ENCODE measurements at places on chromosomes 5 and 9. TPM values are rescaled to one million over a fixed set of nuclear protein-coding genes. Genes with fewer than 3 reads are reported as not detected.
A peak's percentile ranks its signal among the peaks of the same experiment; 100 is the strongest.

- DNase-seq: no peak
These were observed 23.9 kb downstream of the TMEM215 start for GRCh38 chr9:32807217-32807616.

GRCh38 chr9:98958271-98958984 is 14.7 kb downstream of the COL15A1 start:
- DNase-seq: peak; percentile 67

GRCh38 chr5:82620957-82621600 is 342.9 kb upstream of the RPS23 start:
- peak; percentile 58 for DNase-seq

- peak; percentile 77 for DNase-seq
These were observed 4.2 kb upstream of the ZNF366 start for GRCh38 chr5:72511366-72511765.

DNA sequence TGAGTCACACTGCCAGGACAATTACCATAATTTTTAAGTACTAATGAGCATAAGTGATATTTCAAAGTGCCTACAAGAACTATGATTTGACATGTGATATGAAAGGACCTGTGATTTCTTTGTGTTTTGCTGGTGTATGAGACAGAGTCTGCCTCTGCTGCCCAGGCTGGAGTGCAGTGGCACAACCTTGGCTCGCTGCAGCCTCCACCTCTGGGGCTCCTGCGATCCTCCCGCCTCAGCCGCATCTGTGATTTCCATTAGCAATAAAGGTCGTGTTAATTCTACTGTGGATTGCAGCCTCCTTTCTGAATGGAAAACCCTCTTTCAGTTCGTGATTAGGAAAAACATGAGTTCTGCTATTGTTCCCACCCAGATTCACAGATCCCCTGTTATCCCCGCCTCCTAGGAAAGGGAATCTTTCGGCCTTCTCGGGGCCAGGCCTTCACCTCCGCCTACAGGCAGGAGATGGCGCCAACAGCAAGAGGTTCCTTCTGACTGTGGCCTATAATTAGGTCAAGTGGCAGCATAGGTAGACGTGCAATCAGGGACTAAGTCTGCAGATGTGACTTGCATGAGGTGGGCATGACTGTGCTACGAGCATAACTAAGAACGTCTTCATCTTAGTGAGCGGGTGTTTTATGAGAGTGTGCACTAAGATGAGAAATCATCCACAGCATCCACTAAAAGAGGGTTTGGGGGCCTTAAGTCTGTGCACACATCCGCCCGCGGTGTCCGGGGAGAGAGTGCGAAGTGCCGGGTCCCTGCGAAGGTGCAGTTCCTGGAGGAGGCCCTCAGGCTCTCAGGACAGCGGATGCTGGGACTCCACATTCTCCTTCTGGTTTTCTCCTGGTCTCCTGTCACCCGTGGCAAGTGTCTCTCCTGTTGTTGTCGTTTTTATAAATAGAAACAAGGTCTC is 23.1 kb downstream of the TRIM7 start:
- peak; percentile 82 for DNase-seq

GRCh38 chr9:121026260-121026691 is 23.8 kb downstream of the C5 start:
- no peak for DNase-seq

DNA sequence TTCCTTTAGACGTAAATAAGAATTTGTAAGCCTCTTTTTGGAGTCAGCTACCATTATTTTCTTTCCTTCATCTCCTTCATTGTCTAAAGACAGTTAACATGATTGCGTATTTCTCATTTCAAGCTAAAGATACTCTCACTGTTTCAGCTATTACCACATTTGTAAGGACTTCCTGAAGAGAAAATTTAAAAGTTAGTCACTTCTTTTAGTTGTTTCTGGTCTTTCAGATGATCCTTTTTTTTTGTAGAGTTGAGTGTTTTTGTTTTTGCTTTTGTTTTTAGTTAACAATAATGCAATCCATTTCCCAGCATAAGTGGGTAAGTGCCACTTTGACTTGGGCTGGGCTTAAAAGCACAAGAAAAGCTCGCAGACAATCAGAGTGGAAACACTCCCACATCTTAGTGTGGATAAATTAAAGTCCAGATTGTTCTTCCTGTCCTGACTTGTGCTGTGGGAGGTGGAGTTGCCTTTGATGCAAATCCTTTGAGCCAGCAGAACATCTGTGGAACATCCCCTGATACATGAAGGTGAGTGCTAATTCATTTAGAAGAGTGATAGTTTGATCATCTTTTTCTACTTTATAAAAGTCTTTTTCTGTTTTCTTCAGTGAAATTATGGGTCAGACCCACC is 2.0 kb downstream of the IL31RA start:
- peak; percentile 27 for DNase-seq

DNA sequence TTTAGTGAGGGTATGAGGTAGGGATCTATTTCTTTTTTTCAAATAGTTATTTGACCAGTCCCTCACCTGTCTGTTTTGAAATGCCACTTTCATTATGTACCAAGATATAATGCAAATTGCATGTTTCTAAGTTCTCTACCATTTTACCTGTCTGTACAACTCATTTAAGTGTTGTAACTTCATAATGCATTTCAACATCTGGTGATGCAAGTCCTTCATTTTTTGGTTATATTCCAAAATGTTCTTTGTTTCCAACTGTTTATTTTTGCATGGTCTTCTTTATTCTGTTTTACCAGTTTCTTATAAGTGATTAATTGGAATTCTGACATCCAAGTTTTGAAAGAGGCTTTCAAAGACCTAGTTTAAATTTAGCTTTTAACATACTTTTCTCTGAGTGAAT is 26.8 kb downstream of the TDRD7 start:
- DNase-seq: no peak

DNA sequence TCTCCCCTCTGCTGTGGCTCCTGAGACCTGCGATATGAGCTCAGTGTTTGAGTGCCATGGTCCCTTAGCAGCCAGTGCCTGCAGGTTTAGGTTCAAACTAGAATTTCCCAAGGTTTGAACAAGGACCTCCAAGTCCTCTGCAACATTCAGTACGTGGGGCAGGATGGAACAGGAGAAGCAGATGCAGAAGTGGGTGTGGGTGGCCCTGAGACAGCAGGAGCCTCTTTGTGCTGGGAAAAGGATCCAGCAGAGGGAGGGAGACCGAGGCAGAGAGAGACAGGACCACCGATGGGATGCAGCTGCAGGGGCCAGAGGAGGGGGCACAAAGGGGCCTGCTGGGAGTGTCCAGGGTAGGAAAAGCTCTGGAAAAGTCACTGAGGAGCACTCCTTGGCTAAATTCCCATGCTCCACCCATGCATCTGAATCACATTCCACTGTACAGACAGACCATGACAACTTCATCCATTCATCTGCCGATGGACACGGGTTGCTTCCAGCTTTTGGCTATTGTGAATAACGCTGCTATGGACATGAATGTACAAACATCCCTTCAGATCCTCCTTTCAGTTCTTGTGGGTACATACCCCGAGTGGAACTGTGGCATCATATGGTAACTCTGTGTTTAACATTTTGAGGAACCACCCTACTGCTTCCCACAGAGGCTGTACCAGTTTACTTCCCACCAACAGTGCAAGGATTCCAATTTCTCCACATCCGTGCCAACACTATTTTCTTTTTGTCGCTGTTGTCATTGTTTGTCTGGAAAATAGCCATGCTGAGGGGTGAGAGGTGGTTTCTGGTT is 26.7 kb upstream of the SUSD3 start:
- DNase-seq: no peak

- no peak for DNase-seq
These were observed 808.9 kb downstream of the CDH12 start for GRCh38 chr5:22044229-22044628.

The CTXN3 gene
- not detected for total RNA-seq

The GPRIN1 gene
- 12.3 TPM for total RNA-seq

The DDX4 gene
- not detected for total RNA-seq

The ZNF300 gene
- total RNA-seq: 9.4 TPM

The SLC6A19 gene
- total RNA-seq: not detected

The FXN gene
- 21.1 TPM for total RNA-seq

The CATSPER3 gene
- total RNA-seq: 0.06 TPM

Measured in Daoy (cell line).